ENCODE measurements at places on chromosomes 2 and 18.

DNA sequence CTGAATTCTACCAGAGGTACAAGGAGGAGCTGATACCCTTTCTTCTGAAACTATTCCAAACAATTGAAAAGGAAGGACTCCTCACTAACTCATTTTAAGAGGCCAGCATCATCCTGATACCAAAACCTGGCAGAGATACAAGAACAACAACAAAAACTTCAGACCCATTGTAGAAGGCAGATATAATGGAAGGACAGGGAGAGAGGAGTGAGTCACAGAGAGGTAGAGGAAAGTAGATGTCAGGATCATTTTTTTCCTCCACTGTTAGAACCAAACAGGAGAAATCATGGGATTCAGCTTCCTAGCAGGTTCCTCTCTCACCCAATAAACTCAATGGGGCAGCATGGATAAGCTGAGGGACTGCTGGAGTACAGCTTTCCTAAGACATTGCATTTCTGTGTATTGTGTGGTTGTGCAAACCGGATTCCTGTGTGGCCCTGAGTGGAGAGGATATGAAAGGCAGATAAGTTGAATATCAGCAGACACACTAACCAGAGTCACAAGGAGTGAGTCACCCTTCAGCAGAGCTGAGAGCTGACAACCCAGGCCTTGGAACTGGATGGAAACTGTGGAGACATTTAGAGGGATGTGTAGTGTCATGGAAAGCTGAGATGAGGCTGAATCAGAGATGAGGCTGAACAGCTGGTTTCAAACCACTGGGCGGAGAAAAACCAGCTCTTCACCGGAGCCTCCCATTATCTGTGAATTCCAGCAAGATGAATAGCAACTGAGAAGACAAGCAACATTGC is 60.9 kb upstream of the MMADHC start:
- DNase-seq = no peak

- DNase-seq = no peak
These were observed 37.8 kb upstream of the IKZF2 start for GRCh38 chr2:213189001-213189899.

- DNase-seq = no peak
These were observed 35.8 kb downstream of the ST3GAL5 start for GRCh38 chr2:85852937-85853498.

DNA sequence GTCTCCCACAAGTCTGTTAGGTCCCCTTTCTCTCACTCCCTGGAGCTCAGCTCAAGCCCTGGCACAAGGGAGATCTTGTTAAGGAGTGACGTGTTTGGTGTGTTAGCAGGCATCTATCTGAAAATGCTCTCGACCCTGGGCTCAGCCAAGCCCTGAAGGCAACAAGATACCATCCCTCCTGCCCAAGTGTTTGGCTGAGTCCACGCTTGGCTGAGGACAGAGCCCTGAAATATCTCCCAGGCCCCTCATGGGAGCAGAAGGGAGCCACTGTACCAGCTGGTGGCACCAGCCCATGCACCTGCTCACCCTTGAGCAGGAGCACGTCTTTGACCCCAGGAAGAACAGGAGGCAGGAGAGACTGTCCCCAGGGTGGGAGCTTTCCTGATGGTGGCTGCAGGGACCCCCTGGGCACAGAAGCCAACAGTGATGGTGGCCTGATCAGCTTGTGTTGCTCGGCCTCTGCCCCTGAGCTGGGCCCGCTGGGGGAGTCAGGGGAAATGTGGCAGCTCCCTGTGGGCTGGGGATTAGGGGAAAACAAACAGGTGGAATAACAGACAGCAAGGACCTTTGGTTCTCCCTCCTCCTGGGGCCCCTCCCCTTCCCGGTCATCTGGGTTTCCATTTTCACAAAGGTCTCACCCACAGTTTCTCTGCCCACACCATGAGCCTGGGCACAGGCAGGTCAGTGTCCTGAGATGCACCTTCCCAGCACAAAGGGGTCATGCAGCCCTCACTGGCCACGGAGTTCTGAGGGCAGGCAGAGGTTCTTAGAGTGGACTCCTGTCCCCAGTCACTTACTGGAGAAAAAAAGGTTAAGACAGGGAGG is 91.6 kb downstream of the RHOB start:
- no peak for DNase-seq

DNA sequence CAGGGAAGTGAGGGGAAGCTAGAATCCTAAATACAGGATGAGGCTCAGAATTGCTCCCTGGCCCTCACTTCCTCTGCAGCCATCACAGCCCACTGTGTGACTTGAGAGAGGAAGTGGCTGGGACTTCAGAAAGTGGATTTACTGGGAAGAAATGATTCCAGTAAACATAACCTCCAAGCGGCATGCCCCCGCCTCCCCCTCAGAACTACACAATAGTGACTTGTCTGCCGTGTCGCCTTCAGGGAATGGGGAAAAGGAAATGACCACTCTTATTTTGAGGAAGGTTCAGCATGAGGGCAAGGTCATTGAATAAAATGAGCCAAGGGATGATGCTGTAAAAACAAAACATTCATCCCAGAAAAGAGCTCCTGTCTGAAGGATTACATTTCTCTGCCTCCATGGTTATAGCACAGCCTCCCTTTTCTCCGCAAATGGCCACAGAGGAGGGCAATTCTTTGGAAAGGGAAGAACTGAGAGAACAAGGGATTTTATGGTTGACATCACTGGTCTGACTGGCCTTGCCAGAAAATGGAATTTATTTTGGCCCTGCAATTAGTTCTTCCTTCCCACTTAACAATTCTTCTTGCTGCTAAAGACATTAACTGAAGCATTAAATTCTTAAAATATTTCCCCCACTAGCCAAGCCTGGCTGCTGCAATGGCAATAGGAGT is 78.9 kb upstream of the DAPL1 start:
- DNase-seq = no peak

GRCh38 chr2:145829931-145830330 is 1310.0 kb upstream of the ZEB2 start:
- DNase-seq = no peak

GRCh38 chr2:232882505-232883115 is 12.5 kb downstream of the SNORC start:
- no peak for DNase-seq

DNA sequence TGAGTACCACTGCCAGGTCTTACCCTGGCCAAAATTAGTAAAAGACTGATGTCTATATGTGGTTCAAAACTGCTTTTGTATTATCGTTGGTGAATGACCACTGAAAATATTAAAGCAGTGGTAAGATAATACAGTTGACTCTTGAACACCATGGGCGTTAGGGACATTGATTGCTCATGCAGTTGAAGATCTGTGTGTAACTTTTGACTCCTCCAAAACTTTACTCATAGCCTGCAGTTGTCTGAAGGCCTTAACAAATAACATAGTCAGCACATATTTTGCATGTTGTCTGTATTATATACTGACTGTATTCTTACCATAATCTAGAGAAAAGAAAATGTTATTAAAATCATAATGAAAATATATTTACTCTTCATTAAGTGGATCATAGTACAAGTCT is 5.8 kb upstream of the ANKRD12 start:
- DNase-seq = no peak

- DNase-seq = no peak
These were observed 196.4 kb upstream of the TWIST2 start for GRCh38 chr2:238651306-238652052.

GRCh38 chr18:63312019-63312409 is 7.6 kb downstream of the BCL2 start:
- DNase-seq = no peak

DNA sequence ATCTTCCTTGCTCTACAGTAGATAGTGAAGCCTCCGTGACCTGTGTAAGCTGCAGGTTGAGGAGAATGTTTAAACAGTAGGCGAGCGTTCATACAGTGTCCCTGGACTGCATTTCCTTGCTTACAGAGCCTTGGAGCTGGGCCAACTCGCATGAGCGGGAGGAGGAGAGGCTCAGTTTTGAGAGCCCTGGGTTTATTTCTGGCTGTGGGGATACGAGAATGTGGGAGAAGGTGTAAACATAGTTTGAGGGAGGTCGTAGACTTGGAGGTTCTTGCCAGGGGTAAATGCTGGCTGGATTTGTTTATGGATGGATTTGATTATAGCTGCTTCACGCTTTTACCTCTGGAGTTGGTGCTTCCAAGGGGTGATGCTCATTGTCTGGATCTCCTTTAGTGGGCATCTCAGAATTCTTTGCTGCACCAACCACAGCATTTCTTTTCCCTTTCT is 20.8 kb downstream of the CRIM1 start:
- DNase-seq = no peak

DNA sequence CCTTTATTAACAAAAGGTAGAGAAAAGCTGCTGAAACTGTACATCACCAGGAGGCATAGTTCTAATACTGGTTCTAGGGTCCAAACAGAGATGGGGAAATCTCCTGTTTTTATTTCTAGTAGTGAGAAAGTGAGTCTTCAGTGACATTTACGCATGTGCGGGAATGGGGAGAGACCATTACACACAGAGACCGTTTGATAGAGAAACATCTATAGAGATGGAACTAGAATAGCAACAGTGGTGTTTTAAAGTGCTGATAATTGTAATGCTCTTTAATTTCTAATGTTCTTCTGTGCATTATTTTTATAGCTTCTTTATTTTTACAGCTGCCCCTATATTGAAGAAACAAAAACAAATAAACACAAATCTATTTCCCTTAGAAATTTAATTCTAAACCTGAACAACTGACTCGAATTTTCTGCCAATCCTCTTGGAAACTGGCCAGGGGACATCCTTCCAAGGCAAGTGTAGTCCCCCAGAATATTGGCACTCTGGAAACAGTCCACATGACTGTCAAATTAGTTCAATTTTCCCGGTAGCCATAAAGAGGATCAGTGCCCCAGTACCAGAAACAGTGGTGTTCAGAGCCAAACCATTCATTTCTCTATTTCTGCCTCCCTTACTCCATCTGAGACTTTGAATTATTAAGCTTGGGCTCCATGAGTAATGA is 260.9 kb downstream of the ICOS start:
- no peak for DNase-seq

- no peak for DNase-seq
These were observed 21.3 kb upstream of the KLF11 start for GRCh38 chr2:10022041-10022421.

GRCh38 chr18:37450434-37451132 is 115.0 kb downstream of the CELF4 start:
- DNase-seq = no peak

- no peak for DNase-seq
These were observed 32.4 kb upstream of the GORASP2 start for GRCh38 chr2:170896622-170897021.

GRCh38 chr2:219289537-219290361 is 10.6 kb downstream of the DNAJB2 start:
- peak; percentile 79 for DNase-seq

- DNase-seq = no peak
These were observed 7.2 kb downstream of the HDLBP start for GRCh38 chr2:241308267-241308666.

GRCh38 chr2:59691518-59692190 is 861.8 kb downstream of the BCL11A start:
- DNase-seq = no peak

GRCh38 chr18:26091047-26091630 is 726 bp upstream of the SS18 start:
- peak; percentile 54 for DNase-seq

GRCh38 chr2:165016772-165017411 is 61.6 kb upstream of the SLC38A11 start:
- no peak for DNase-seq

DNA sequence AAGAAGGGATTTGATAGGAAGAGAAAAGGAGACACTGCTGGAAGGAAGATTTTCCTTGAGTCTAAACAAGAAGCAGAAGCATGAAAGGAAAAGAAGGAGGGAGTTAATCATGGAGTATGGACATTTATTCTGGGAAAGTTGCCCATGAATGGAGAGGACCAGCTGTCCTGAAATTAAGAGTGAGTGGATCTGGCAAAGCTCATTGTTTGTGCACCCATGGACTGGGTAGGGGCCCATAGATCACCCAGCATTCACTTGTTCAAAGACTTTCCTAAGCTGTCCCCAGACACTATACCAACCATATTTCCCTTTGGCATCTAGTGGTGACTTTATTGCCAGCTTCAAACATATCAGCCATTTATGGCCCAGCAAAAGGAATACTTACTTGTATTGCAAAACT is 422.7 kb downstream of the FBXO15 start:
- no peak for DNase-seq

- no peak for DNase-seq
These were observed 79.0 kb upstream of the SCG2 start for GRCh38 chr2:223681125-223681524.

DNA sequence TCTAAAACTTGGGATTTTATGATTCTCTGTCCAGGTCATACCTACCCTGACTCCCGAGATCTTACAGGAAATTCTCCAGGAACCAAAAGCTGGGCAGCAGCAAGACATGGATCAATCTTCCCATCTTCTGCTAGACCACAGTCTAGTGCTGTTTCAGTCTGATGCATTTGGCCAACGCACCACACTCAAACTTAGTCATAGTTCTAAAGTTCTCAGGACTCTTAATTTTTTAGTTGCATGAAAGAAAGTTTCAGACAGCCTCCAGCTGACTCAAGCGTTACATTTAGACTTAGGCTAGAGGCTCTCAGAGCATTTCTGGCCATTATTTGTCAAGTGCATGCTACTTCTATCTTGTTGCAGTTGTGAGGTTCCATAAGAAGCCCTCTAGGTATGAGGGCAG is 230.1 kb upstream of the CCDC150 start:
- DNase-seq = no peak

GRCh38 chr2:65329525-65329924 is 101.9 kb downstream of the ACTR2 start:
- DNase-seq = no peak

DNA sequence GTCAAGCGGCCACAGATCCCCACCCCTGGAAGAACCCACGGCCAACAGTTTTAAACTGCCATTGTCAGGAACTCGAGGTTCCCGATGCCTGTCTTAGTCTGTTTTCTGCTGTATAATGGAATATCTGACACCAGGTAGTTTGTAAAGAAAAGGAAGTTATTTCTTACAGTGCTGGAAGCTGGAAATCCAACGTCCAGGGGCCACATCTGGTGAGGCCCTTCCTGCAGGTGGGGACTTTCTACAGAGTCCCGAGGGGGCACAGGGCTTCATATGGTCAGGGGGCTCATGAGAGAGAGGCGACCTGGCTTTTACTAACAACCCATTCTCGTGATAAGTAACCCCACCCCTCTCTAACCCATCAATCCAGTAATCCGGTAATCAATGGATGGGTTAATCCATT is 501.6 kb upstream of the MYT1L start:
- DNase-seq = no peak

DNA sequence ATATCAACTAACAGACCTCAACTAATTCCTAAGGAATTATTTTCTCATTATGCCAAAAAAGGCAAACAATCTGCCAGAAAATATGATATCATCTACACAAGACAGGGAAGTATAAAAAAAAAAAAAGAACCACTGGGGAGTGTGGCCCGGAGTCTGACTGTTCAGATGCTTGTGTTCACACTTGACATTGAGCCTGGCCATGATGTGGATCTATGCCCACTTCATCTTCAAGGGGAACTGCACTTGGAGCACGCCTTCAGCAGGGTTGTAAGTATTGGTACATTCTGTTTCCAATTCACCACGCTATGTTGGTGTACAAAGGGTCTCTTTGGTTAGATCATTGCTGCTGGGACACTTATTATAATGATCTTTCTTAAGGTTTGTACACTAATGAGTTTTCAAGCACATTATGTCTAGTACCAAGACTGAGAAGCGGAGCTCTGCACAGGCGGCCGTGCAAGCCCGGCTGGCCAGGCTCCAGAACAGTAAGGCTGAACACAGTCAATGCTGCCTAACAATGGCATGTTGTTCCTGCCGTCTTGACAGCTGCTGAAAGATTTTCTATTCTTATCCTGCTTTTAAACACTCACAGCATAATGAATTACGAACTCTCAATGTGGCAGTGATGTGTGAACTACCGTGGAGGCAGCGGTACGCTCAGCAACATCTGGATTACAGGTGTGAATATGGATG is 788.4 kb upstream of the SOX11 start:
- DNase-seq = no peak

- DNase-seq = no peak
These were observed 81.9 kb upstream of the CHRNA1 start for GRCh38 chr2:174846218-174846617.
